ENCODE measurements at places on chromosomes 2 and 18. TPM values are rescaled to one million over a fixed set of nuclear protein-coding genes. Genes with fewer than 3 reads are reported as not detected.

VPS54 gene
- total RNA-seq = 26.7 TPM

CRYBA2 gene
- not detected for total RNA-seq

RNU2-63P gene
- not detected for total RNA-seq

PCARE gene
- total RNA-seq = 0.95 TPM

EVX2 gene
- total RNA-seq = not detected

CIDEA gene
- not detected for total RNA-seq

IL1RL1 gene
- total RNA-seq = 69.6 TPM

PUS10 gene
- total RNA-seq = 8.5 TPM

EXOC6B gene
- total RNA-seq = 33.0 TPM

CENPA gene
- 1.7 TPM for total RNA-seq

ANO7 gene
- total RNA-seq = 1.3 TPM

KCNJ3 gene
- not detected for total RNA-seq

ZNF385B gene
- total RNA-seq = 63.2 TPM

SCN3A gene
- 1.4 TPM for total RNA-seq

AKAIN1 gene
- not detected for total RNA-seq

CRYGC gene
- not detected for total RNA-seq

Data from lower lobe of right lung (tissue), 2 donors.